ENCODE measurements at places on chromosomes 2 and 18. TPM values are rescaled to one million over a fixed set of nuclear protein-coding genes. Genes with fewer than 3 reads are reported as not detected.

Gene DSC3
- total RNA-seq = 7.6 TPM

Gene IGFBP2
- total RNA-seq = 143 TPM

Gene AQP12B
- total RNA-seq = not detected

Gene CLHC1
- 11.1 TPM for total RNA-seq

Gene RBM44
- 0.54 TPM for total RNA-seq

Gene GALR1
- not detected for total RNA-seq

Gene SLC23A3
- 4.8 TPM for total RNA-seq

Gene LOXL3
- 4.1 TPM for total RNA-seq

Gene ACADL
- not detected for total RNA-seq

Gene CD28
- 0.37 TPM for total RNA-seq

- no peak for DNase-seq
These were observed 28.4 kb downstream of the MEX3C start for GRCh38 chr18:51168960-51169662.

DNA sequence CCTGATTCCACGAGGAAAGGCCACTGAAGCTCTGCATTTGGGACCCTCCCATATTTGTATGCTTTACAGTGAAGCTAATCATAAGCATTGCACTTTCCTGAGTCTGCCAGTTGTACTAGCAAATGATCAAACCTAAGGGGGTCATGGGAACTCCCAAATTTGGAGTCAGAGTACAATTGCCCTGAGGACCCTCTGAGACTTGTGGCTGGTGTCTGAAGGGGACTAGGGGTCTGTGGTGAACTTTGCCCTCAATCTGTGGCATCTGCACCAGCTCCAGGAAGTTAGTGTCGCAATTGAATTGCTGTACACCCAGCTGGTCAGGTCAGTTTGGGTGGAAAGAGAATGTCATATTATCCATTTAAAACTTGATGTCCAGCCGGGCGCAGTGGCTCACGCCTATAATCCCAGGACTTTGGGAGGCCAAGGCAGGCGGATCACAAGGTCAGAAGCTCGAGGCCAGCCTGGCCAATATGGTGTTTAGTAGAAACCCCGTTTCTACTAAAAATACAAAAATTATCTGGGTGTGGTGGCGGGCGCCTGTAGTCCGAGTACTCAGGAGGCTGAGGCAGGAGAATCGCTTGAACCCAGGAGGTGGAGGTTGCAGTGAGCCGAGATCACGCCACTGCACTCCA lies 18.1 kb downstream of the SOWAHC start:
- DNase-seq = no peak

- peak; percentile 61 for DNase-seq
These were observed at the start of gene COPS9 for GRCh38 chr2:240136013-240136670. TSS of gene COPS9 (minus strand) at chr2:240136305. CDS start at chr2:240136284, 21 bp downstream.

GRCh38 chr2:55092439-55092838 lies 42.2 kb upstream of the RTN4 start:
- no peak for DNase-seq

GRCh38 chr18:52617931-52618330 lies 277.9 kb downstream of the DCC start:
- DNase-seq = no peak

- no peak for DNase-seq
These were observed 72.1 kb downstream of the WDSUB1 start for GRCh38 chr2:159214325-159214865.

- DNase-seq = no peak
These were observed 214.5 kb downstream of the EN1 start for GRCh38 chr2:118632921-118633320.

DNA sequence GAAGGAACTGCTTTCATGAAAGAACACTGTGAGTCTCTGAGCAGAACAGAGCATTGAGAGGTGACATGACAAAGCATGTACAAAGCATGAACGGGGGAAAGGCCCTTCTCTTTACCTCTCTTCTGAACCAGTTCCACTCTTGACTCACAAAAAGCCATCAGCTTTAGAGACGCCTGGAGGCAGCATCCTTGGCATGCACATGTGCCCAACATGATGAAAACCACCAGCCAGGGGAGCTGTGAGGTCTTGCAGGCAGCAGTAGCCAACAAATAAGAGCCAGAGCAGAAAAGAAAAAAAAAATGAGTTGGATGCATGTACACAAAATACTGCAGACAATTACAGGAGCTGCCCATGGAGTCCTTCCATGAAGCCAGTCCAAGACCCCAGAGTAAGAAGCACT lies 95.5 kb upstream of the AGAP1 start:
- no peak for DNase-seq

DNA sequence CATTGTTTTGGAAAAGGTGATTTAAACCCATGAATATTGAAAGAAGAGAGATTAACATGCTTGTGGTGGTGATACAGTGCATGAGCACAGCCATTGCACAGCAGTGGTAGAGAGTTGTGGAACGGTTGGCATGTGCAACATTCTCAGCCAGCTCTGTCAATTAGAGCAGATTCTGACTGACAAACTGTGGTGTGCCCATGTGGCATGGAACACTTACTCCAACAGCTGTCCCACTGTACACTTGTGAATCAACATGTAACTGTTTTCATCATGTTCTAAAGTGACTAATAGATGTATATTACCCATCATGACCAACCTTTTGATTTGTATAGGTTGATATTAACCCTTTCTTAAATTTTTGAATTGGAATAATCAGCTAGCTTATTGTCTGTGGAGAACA lies 55.6 kb downstream of the PKP4 start:
- DNase-seq = no peak

DNA sequence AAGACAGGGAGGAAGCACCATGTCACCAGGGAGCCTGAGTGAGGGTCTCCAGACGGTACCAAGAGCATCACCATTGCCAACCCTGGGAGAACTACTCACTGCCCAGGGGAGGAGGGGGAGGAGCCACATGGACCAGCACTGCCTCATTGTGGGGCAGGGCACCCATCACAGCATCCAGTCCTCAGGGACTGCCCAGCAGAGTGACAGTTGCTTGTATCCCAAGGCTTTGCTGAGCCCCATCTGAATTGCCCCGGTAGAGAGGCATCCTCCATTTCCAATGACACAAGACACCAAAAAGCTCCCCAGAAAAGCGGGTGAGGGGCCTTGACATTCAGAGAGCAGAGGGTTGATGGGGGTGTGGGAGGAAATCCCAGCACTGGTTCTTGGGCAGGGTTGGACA lies 6.8 kb upstream of the CIB4 start:
- DNase-seq = no peak

DNA sequence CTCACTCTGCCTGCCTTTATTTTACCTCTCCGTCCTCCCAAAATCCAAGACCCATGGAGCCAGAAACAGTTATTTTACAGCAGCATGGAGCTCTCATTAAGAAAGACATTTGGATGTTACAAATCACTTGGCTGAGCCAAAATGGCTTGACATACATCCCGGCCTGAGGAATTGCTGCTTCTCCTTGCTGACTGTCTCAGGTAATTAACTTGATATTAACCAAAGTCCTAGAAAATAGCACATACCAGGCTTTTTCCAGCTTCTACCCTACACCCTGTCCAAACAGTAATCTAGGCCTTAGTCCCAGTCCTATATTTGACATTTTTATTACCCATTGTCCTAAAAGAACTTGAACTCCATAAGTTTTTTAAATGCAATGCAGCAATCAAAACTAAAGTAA lies 205.0 kb downstream of the TMX3 start:
- no peak for DNase-seq

GRCh38 chr18:37260367-37261093 lies 305.1 kb downstream of the CELF4 start:
- no peak for DNase-seq

- no peak for DNase-seq
These were observed 80.2 kb downstream of the MSH2 start for GRCh38 chr2:47483191-47483590.

GRCh38 chr2:48583961-48584360 lies 33.7 kb upstream of the GTF2A1L start:
- DNase-seq = no peak

DNA sequence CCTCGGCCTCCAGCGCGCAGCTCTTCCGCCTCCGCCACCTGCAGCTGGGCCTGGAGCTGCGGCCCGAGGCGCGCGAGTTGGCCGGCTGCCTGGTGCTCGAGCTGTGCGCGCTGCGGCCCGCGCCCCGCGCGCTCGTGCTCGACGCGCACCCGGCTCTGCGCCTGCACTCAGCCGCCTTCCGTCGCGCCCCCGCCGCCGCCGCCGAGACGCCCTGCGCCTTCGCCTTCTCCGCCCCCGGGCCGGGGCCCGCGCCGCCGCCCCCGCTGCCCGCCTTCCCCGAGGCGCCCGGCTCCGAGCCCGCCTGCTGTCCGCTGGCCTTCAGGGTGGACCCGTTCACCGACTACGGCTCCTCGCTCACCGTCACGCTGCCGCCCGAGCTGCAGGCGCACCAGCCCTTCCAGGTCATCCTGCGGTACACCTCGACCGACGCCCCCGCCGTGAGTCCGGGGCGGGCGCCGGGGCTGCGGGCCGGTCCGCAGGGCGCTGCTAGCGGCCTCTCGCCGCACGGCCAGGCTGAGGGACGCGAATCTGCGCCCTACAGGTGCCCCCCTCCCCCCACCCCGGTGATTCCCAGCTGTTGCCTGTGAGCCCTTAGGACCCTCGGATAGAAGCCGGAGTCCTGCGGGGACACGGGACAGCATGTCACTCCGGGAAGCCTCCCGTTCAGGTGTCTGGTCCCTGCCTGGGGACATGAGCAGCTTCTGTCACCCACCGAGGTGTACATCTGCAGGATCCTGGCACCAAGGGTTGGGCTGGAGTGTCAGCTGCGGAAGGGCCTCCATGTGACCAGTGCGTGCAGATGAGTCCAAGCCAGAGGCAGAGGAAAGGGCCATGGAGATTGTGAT lies 616 bp downstream of the RNPEPL1 start:
- no peak for DNase-seq

DNA sequence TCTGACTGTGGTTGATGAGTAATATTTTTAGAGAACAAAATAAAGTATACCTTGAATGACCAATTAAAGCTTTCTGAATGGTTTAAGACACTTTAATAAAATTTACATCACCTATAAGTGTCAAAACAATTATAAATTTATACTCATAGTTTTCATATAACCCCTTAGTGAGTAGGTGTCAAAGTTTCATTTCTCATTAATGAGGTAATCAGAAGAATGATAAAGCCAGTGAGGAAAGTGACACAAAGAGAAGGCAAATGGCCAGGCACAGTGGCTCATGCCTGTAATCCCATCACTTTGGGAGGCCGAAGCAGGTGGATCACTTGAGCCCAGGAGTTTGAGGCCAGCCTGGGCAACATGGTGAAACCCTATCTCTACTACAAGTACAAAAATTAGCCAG lies 60.8 kb upstream of the CTLA4 start:
- DNase-seq = no peak

GRCh38 chr2:119650846-119651370 lies 28.1 kb upstream of the TMEM177 start:
- DNase-seq = no peak

GRCh38 chr2:226728996-226729395 lies 70.6 kb downstream of the IRS1 start:
- DNase-seq = no peak

DNA sequence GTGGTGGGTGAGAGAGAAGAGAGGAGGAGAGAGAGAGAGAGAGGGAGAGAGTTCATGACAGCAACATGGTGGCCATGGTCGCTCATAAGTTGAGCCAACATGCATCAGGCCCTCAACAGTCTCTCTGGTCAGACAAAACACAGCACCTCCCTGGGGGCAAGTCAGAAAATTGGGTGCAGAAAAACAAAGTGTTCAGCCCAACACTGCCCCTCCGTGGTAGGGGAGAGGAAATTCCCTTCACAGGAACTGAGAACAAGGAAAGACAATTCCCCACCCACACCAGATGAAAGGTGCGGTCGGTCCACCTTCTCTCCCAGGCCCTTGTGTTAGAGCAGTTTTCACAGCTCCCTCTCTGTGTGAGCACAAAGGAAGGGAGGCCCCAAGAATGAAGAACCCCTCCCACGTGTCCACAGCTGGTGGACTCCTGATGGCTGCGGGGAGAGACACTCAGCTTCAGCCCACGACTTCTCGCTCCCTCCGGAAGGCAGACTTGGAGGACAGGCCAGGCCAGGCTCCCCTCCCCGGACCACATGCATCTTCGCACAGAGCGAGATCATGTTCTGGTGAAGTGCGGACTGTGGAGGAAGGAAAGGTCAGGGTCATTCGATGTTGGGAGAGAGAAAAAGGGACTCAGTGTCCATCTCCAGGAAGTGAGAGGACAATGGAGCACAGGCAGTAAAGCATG lies 181.7 kb downstream of the ANAPC1 start:
- DNase-seq = peak; percentile 56

DNA sequence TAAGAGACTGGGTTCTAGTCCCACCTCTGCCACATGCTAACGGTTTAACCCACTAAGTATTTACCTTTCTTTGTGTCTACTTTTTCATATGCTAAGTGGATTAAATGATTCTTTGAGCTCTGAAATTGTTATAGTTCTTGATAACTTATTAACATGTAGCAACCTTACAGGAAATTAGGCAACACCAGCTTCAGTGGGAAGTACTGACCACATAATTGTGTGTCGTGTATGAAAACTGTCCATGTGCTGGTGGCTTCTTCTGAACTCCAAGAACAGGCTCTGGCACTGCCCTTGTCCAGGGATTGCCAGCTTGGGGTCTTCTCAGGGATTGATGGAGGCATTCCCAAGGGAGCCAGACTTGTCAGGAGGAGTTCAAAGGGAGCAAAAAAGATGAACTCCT lies 427.7 kb downstream of the TGIF1 start:
- DNase-seq = no peak

GRCh38 chr2:113213061-113213930 lies 39.5 kb downstream of the PSD4 start:
- no peak for DNase-seq

DNA sequence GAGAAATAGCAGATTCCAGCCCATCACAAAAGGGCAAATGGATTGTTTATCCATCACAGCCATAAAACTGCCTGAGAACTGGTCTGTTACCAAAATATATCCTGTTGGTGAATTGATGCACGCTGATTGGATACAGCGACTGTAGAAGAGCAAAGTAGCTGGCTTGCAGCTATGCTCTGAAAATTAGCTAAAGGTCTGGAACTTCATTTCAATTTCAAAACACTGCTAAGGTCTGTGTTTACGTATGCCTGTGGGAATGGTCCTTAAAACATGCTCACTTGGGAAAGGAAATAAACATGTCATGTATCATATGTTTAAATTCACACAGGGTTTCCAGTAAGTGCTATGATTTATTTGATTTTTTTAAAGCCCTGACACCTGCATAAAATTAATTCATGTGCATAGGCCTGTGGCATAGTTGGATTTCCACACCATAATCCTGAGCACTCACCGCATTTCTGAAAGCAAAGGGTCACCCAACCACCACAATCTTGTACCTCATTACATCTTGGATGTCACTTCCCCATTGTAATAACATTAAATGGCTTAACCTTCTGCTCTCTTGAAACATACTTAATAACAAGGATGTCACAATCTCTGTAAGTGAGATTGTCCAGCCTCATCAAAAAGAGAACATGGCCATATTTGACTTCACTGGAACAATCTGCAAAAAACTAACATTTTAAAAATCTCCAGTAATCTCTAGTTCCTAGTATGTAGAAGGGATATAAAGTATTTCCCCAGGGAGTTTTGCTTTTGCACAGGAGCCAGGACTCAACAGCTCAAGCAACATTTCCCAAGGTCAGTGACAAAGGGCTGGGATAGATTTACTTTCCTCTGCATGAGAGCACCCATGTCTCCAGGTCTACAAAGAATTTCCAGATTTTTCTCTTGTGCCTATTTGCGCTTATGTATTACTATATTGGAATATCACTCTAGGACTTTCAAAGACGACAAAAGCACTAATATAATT lies 109.8 kb downstream of the FARSB start:
- DNase-seq = no peak

Data from HCT116 (cell line).